ENCODE measurements at places on chromosomes 12 and 14.

DNA sequence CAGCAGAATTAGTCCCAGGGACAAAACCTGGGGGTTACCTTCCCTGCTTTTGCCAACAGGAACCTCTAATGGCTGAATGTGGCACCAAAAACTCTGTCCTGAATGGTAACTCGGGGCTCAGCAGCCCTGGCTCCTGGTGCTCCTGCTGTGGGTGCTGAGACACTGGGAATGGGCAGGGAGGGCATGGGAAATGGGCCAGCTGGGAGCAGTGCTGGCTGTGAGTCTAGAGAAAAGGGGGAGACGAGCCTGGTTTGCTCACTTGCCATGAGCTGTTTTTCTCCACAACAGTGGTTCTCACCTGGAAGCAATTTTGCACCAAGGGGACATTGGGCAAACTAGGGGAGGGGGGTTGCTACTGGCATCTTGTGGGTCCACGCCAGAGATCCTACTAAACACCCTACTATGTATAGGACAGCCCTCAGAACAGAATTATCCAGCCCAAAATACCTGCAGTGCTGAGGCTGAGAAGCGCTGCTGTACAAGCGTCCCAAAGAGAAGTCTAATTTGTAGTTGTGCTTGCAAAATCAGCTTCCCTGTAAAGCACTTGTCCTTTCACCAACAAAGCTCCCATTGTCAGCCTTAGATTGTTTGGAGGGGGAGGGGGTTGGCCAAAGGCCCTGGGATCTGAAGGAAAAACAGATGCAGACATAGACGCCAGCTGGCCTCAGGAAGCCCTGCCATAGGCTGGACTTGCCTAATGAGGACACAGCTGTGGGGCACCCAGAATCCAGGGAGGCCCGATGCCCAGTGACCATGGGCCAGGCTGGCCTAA is 3.6 kb downstream of the LRRC74A start:
- DNase-seq, result no peak

GRCh38 chr12:39723831-39724230 is 104.2 kb upstream of the ABCD2 start:
- DNase-seq, result no peak

GRCh38 chr14:70842851-70843462 is 33.6 kb upstream of the MAP3K9 start:
- DNase-seq, result no peak

DNA sequence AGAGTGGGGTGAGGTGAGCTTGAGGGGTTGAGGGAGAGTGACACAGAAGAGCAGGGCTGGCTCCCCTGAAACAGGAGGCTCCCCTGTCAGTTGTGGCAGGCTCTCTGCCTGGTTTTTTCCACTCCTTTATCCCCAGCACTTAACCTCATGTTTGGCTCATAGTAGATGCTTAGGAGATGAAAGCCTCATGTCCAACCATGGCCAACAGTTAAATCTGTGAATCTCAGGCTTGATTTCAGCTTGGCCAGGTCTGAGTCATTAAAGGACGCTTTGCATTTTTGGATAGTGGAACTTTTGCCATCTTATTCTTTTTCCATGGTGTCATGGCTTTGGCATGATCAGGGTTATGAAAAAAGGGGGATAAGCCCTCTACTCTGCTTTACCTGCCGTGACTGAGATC is 117.2 kb downstream of the CACNA1C start:
- DNase-seq, result no peak
